Natural killer cell treated with Interleukin-12 subunit alpha and Interleukin-12 subunit beta and Interleukin-15 and Interleukin-18, amount 100 ng/mL, for 72 hours (primary cell): ENCODE measurements at places on chromosomes 1 and 21.

GRCh38 chr1:157357111-157357510, 195.2 kb downstream of the FCRL5 start:
- H3K4me1 ChIP-seq: peaks cover 5% of the 10 kb centered on the region
- DNase-seq: no peak
- H3K27me3 ChIP-seq: peaks cover 13% of the 10 kb centered on the region
- H3K36me3 ChIP-seq: no peaks in the 10 kb centered on the region
- H3K27ac ChIP-seq: no peak overlapping the region

GRCh38 chr1:47948126-47948525, 49.1 kb downstream of the TRABD2B start:
- H3K4me1 ChIP-seq: no peaks in the 10 kb centered on the region
- no peaks in the 10 kb centered on the region for H3K36me3 ChIP-seq
- no peak overlapping the region for H3K27ac ChIP-seq
- no peak for DNase-seq
- H3K27me3 ChIP-seq: peaks cover 36% of the 10 kb centered on the region

DNA sequence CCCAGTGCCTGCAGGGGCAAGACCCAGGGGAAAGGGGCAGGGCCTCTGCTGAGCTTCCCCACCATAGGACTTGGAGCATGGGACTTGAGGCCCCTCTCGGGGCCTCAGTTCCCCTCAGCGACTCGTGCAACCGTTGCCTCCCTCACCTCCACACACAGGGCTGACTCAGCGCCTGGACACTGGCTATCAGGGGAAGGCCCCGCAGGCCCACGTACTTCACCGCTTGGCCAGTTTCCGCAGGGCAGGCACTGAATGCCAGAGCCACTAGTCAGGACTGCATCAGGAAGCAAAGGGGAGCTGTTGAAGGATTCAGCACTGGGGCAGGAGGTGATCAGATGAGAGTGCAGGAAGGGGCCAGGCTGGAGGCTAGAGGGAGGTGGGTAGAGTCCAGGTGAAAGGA, 15.5 kb upstream of the FAM131C start:
- no peak overlapping the region for H3K4me3 ChIP-seq
- peaks cover 14% of the 10 kb centered on the region for H3K27me3 ChIP-seq
- H3K27ac ChIP-seq: no peak overlapping the region
- no peaks in the 10 kb centered on the region for H3K36me3 ChIP-seq

GRCh38 chr1:221783437-221783836, 41.5 kb upstream of the DUSP10 start:
- DNase-seq: no peak
- H3K27ac ChIP-seq: peak overlapping the region; percentile 82
- H3K4me1 ChIP-seq: peaks cover 59% of the 10 kb centered on the region
- no peaks in the 10 kb centered on the region for H3K27me3 ChIP-seq

DNA sequence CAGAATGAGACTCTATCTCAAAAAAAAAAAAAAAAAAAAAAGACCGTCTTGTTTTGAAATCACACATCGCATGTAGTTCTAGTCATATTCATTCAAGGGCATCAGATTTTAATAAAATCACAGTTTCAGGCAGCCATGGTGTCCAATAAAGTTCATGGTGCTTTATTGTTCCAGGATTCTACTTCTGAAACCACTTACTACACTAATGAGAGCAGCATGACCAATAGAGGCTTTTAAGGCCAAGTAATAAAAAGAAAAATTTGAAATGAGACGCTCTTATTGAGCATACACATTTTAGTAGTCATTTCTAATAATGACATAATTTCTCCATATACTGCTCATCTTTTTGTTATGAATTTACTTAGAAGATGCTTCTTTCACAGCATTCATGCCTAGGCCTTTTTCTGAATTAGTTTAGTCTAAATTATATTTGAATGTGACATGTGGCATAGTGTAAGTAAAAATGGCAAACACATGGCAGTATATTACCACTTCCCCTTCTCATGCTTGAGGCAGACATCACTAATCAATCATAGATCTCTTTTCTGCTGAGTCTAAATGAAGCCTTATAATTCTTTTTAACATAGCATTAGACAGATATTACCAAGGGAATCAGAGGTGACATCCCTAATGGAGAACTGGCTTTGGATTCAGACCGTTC, 18.5 kb downstream of the NTMT2 start:
- H3K4me3 ChIP-seq: no peak overlapping the region
- peaks cover 4% of the 10 kb centered on the region for H3K36me3 ChIP-seq
- peaks cover 5% of the 10 kb centered on the region for H3K27me3 ChIP-seq
- H3K27ac ChIP-seq: no peak overlapping the region
- peaks cover 4% of the 10 kb centered on the region for H3K4me1 ChIP-seq
